Hematopoietic multipotent progenitor cell treated with erythropoietin and hydrocortisone succinate and interleukin-3 and kit ligand, for 8 days (in vitro differentiated cells): ENCODE measurements at places on chromosomes 11 and 22.

GRCh38 chr11:6321356-6321755 is 1.1 kb upstream of the CAVIN3 start:
- no peak for DNase-seq

DNA sequence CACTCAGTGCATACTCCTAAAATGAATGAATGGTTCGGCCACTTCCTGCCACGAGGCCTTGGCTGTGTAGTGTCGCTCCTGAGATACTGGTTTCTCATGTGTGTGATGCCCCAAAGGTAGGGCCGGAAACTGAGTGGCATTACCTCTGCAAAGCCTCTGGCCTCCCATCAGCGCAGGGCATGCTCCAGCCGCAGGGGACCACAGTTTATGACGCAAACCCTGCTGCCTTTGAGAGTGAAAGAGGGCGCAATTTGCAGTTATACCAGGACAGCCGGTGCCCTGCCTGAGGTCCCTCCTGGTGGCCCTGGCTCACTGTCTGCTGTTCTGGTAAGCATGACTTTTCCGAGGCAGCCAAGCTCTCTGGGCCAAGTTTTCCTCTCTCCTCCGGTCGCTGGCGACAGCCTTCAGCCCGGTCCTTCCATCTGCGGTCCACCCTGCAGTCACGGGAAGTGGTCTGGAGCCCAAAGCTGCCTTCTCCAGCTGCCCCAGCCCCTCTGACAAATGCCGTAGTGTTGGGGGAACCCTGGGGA is 2.4 kb upstream of the FGF3 start:
- DNase-seq, result no peak

DNA sequence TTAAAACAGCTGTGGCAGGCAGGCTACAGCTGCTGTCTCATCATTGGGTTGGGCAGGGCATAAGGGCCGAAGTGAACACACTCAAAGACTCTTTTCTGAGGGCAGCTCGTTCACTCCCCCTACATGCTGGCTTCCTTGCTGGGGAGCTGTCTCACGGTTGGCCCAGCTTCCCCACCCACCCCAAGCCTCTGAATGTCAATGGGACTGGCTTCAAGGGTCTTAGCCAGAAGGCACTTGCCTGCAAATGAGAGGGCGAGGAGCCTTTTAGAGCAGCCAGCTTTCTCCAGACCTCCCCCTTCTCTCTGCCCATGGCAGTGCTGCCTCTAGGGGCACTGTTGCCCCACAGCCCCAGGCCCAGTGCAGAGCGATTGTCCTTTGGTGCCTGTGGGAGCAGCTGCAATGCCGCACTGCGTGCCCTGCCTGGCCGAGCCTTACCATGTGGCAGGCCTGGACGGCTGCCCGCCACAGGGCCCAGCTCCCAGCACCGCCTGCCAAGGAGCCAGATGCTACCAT is 94.7 kb upstream of the RASSF10 start:
- peak; percentile 17 for DNase-seq

DNA sequence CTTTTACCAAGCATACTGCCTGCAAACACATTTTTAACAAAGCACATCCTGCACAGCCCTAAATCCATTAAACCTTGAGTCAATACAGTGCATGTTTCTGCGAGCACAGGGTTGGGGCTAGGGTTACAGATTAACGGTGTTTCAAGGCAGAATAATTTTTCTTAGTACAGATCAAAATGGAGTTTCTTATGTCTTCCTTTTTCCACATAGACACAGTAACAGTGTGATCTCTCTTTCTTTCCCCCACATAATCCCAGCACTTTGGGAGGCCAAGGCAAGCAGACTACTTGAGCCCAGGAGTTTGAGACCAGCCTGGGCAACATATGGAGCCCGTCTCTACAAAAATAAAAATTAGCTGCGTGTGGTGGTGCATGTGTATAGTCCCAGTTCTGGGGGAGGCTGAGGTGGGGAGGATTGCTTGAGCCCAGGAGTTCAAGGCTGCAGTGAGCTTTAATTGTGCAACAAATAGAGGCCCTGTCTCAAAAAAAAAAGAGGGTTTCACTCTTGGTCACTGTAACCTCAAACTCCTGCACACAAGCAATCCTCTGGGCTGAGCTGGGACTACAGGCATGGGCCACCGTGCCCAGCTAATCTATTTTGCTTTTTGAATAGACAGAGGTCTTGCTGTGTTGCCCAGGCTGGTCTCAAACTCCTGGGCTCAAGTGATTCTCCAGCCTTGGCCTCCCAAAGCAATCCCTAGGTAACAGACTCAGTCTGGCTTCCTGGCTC is 19.7 kb upstream of the SLC3A2 start:
- DNase-seq, result no peak

- DNase-seq, result no peak
Observed at GRCh38 chr22:50522208-50522805, 3.1 kb downstream of the SCO2 start.

- DNase-seq, result no peak
Observed at GRCh38 chr11:16032974-16033373, 323.4 kb downstream of the SOX6 start.

- DNase-seq, result no peak
Observed at GRCh38 chr11:108628812-108629211, 35.2 kb upstream of the EXPH5 start.

DNA sequence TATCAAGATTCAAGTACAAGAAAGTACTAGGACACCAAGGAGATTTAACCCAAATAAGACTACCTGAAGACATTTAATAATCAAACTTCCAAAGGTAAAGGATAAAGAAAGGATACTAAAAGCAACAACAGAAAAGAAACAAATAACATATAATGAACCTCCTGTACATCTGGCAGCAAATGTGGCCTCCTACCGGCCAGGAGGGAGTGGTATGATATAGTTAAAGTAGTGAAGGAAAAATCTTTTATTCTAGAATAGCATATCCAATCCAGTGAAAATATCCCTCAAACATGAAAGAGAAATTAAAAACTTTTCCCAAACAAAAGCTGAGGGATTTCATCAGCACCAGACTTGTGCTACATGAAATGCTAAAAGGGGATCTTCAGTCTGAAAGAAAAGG is 104.7 kb upstream of the GUCY1A2 start:
- no peak for DNase-seq

DNA sequence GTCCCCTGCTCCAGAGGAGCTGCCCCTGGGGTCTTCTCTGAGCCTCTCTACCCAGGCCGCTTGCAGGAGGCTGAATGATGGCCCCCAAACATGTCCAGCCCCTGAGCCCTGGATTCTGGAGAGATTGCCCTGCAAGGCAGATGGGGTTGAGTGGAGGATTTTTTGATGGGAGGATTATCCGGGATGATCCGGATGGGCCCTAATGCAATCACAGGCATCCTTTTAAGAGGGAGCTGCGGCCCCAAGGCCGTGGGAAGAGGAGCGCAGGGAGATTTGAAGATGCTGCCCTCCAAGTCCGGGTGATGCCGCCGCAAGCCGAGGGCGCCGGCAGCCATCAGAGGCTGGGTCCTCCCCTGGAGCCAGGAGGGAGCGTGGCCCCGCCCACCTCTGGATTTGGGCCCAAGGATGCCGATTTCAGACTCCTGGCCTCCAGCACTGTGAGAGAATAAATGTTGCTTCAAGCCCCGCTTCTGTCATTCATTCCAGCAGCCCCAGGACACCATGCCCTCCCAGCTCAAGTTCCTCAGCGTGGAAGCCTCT is 66.0 kb downstream of the WNT7B start:
- DNase-seq, result no peak

DNA sequence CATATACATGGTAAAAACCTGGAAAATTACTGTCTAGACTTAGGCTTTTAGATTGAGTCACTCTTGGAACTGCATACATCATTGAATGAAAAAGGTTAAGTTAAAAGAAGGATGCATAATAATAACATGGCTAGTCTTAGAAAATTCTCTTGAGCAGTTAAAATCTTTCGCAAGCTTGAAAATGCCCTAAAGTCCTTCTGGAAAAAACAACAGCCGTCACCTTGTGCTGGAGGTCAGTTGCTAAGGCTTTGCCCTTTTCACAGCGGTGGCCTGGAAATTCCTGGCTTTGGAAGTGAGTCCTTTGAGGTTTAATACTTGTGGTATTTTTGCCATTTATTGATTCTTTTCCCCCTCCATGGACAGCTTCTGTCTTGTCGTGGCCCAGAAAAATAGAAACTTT is 17.4 kb upstream of the FBLN1 start:
- no peak for DNase-seq

DNA sequence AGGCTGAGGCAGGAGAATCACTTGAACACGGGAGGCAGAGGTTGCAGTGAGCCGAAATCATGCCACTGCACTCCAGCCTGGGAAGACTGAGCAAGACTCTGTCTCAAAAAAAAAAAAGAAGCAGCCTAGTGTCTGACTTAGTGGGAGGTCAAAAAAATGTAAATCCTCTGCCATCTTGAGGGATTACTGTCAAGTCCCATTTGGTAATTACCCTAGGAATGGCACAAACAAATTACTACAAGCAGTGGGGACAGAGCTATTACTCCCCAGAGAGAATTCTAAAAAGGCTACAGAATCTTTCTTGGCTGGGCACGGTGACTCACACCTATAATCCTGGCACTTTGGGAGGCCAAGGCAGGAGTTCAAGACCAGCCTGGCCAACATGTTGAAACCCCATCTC is 3.8 kb downstream of the SERPING1 start:
- DNase-seq, result no peak

DNA sequence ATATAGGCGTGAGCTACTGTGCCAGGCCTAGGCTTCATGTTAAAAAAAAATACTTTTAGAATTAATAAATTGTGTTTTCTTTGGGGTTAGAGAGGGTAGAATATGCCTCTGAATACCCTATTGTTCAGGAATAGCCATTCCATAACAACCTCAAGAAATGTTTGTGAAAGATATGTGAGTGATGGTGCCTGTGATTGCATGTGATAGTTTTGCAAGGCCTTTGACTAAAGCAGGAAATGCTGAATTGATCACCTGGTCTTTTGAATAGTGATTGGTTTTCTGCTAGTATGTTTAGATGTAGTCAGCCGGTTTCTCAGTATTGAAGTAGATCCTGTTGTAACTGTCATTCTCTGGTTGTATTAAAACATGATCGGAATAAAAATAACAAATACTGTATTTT is 73.4 kb downstream of the UVRAG start:
- no peak for DNase-seq

DNA sequence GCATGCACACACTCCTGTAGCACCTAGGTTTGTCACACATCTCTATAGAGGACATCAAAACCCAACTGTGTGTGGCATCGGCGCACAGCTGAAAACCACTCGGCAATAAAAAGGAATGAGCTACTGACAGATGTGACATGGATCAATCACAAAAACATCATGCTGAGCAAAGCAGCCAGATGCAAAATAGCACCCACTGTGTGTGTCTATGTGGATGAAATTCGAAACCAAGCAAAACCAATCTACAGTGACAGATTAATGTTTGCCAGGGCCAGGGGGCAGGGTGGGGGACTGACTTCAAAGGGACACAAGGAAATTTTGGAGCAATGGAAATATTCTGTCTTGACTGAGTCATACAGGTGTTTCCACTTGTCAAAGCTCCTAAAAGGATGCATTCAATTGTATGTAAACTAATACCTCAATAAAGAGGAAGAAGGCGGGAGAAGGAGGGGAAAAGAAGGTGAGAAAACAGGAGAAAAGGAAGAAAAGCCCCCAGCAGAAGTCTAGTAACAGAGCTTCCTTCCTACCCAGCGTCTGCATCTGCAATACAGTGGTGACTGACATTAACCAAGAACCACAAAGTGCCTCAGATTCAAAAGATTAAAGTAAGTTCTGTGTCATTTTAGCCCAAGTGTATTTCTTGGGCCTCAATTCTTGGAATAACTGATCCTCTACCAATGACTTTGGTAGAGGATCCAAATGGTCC is 49.8 kb downstream of the PACSIN2 start:
- no peak for DNase-seq

DNA sequence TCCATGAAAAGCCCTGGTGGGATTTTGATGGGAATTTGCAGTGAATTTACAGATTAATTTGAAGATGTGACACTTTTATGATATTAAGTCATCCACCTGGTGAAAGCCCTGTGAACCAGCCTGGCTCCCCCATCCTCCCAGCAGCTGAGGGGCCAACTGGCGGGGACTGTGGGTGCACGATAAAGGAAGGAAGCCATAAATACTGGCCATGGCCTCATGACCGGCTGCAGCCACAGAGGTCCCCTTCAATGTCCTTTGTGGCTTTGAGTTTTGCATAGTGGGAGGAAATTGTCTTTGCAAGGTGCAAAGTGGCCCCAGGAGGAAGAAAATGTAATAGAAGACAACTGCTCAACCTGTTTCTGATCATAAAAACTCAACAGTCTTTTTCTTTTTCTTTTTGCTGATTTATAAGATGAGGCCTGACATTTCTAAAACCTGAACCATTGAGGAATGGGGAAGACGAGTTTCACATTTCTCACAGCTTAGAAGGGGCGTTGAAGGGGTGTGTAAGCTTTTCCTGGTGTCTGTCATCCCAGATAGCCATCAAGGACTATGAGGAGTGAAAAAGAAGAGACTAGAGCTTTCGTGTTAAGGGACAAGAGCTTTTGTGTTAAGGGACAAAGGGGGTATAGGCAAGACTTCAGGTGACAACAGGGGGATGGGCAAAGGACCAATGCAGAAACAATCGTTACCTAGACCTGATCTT is 6.3 kb upstream of the NDUFV1 start:
- DNase-seq, result no peak

DNA sequence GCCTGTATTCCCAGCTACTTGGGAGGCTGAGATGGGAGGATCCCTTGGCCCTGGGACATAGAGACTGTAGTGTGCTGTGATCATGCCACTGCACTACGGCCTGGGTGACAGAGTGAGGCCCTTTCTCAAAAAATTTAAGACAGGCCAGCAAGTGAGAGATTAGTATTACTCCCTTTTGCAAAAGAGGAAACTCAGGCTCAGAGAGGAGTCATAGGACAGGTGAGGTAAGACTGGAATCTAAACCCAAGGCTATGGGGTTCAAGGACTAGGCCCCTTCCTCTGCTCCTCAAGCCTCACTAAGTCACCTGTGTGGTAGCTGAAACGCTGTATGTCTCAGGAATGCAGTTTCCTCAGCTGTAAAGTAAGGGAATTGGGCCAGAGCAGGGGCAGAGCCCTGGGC is 1.6 kb upstream of the P2RY2 start:
- DNase-seq, result no peak

GRCh38 chr11:43868852-43869567 is 11.6 kb upstream of the ALKBH3 start:
- DNase-seq, result peak; percentile 88

DNA sequence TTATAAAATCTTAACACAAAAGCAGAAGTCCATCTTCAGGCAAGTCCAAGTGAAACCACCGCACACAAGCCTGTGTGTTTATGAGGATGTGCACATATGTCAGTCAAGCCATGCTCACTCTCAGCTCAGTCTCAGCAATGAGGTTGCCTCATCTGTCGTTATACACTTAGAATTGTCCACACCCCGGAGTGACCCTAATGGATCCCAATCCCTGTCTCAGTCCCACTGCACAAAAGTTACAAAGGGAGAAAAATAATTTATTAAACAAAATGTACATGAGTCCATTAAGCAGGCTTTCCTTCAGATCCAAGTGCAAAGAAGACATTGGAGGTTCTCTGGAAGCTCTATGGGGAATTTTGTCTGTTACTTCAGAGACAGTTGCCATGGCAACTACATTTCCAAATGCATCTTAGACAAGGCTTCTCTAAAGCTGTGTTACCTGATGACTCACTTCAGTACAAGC is 24.4 kb downstream of the OR8B12 start:
- no peak for DNase-seq
